Uterus (tissue), 4 donors: ENCODE measurements at places on chromosomes 2 and 18.
A peak's percentile ranks its signal among the peaks of the same experiment; 100 is the strongest.

DNA sequence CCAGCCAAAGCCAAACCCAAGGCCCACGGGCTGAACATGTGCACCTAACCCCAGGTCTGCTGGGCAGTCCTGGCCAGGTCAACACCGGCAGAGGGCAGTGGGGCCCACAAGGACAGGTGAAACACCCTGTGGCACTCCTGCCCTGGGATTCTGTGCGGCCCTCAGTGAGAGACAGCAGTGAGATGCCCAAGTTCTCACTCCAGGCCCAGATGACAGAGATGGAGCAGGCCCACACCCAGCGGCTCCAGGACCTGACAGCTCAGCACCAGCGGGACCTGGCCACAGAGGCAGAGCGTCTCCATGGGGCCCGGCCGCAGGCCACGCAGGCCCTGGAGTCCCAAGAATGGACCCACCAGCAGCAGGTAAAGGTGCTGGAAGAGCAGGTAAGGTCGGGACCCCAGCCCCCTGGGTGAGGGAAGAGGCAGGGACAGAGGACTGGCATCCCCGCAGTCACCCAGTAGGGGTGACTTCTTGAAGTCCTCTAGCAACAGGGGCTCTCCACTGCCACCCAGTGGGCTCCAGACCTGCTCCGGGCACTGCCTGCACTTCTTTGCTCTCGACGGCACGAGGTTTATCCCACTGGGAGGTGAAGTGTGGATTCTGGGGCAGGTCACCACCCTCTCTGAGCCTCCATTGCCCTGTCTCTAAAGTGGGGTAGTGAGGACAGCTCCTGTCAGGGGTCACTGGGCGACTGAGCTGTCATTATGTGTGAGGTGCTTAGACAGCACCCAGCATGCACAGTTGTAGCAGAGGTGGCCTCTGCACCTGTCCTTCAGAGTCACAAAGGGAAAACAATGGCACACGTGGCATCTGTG is 8.8 kb upstream of the SNED1 start:
- peaks cover 13% of the 10 kb centered on the region for H3K4me1 ChIP-seq
- H3K36me3 ChIP-seq: no peaks in the 10 kb centered on the region
- H3K27ac ChIP-seq: peak overlapping the region; percentile 41

GRCh38 chr2:203582468-203582867 is 47.4 kb upstream of the RAPH1 start:
- no peaks in the 10 kb centered on the region for H3K36me3 ChIP-seq
- DNase-seq: no peak
- H3K27me3 ChIP-seq: no peaks in the 10 kb centered on the region
- no peak overlapping the region for H3K4me3 ChIP-seq

DNA sequence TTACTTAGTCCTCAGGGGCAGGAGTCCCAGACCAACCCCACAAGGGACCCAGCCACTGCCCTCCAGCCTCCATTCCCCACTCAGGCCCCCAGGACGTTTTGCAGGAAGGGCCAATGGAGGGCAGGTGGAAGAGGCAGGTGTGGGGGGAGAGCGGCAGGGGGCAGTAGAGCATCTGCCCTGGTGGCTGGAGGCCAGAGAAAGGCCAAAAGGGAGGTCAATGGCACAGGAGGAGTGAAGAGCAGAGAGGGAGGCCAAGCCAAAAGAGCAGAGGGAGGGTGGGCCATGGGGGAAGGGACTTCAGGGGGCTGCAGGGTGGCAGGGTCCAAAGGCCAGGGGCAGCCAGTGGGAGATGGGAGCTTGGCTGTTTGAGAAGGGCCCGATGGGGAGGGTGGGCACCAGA is 17.3 kb upstream of the GPR55 start:
- H3K4me1 ChIP-seq: no peaks in the 10 kb centered on the region
- no peaks in the 10 kb centered on the region for H3K27me3 ChIP-seq
- H3K36me3 ChIP-seq: no peaks in the 10 kb centered on the region
- H3K27ac ChIP-seq: no peak overlapping the region

GRCh38 chr18:76266236-76266991 is 228.6 kb downstream of the ZNF516 start:
- H3K4me1 ChIP-seq: peaks cover 14% of the 10 kb centered on the region
- peak overlapping the region; percentile 98 for H3K27ac ChIP-seq
- H3K36me3 ChIP-seq: no peaks in the 10 kb centered on the region

DNA sequence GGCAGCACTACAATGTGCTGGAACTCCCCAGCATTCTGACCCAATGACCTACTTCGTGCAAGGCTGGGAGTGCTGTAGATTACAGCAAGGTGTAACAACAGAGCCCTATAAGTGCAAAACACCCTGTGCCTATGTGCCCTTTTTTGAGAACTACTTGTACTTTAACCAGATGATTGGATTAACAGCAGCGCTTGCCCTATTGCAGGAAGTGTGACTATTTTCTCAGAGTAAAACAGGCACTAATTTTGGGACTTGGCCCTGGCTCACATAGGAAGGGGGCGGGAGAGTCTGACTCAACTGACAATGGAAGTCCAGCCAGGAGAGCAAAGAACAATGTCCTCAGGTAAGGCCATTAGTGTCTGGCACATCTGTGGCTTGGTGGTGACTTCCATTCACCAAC is 35.6 kb upstream of the RNF125 start:
- no peak overlapping the region for H3K4me3 ChIP-seq
- H3K27ac ChIP-seq: peak overlapping the region; percentile 43
- H3K36me3 ChIP-seq: no peaks in the 10 kb centered on the region
- no peaks in the 10 kb centered on the region for H3K27me3 ChIP-seq
- no peak for DNase-seq

GRCh38 chr2:69225933-69226332 is 161.1 kb downstream of the GFPT1 start:
- no peak overlapping the region for H3K27ac ChIP-seq
- H3K4me1 ChIP-seq: peaks cover 4% of the 10 kb centered on the region
- no peaks in the 10 kb centered on the region for H3K27me3 ChIP-seq

- H3K4me1 ChIP-seq: no peaks in the 10 kb centered on the region
- H3K27me3 ChIP-seq: no peaks in the 10 kb centered on the region
- peak overlapping the region; percentile 51 for H3K27ac ChIP-seq
- no peaks in the 10 kb centered on the region for H3K36me3 ChIP-seq
- no peak overlapping the region for H3K4me3 ChIP-seq
Measured at GRCh38 chr18:58201733-58202730, 158.0 kb downstream of the NEDD4L start.

DNA sequence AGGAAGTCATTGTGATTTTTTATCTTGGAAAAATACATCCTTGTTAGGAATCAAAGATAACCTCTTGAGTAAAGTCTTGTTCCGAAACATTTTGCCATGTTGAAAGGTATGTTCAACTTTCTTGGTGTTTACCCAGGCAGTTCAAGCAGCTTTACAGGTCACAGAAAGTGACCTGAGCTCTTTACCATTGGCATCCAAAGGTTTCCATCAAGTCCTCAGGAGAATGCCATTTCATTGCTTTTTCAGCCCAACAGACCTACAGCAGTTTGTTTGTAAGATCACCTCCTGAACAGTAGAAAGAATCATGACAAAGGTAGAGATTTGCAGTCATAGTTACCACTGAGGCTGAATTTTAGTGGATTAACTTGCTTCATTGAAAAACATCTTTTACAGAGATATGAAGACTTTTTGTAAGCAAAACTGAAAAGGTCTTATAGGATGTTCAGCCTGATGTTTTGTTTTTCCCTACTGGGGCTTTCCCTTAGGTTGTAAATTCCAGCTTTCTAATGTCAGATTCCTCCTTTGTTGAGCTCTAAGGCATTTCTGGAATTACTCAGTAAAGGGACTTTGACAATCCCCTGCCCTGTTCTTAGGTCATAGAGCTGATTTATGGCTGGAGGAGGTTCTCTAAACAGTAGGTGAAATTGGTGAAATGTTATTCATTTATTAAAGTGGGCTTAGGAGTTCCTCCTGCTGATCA is 236.8 kb upstream of the RBMS1 start:
- no peaks in the 10 kb centered on the region for H3K27me3 ChIP-seq
- H3K36me3 ChIP-seq: no peaks in the 10 kb centered on the region
- DNase-seq: no peak
- H3K4me1 ChIP-seq: no peaks in the 10 kb centered on the region
- H3K27ac ChIP-seq: no peak overlapping the region

GRCh38 chr2:227703280-227703732 is 14.5 kb downstream of the SLC19A3 start:
- no peaks in the 10 kb centered on the region for H3K27me3 ChIP-seq
- no peak overlapping the region for H3K27ac ChIP-seq
- no peak for DNase-seq
- no peaks in the 10 kb centered on the region for H3K4me1 ChIP-seq

GRCh38 chr2:20224716-20225293 is at the start of gene SDC1:
TSS of gene SDC1 (minus strand) at chr2:20225130. CDS start at chr2:20224867, 263 bp downstream.
- peak within 1 kb of the TSS; percentile 60 for H3K4me3 ChIP-seq
- H3K4me1 ChIP-seq: peaks cover 12% of the 10 kb centered on the region
- DNase-seq: peak; percentile 45

- no peaks in the 10 kb centered on the region for H3K27me3 ChIP-seq
- no peaks in the 10 kb centered on the region for H3K4me1 ChIP-seq
- H3K4me3 ChIP-seq: no peak overlapping the region
- no peak for DNase-seq
- H3K27ac ChIP-seq: no peak overlapping the region
- H3K36me3 ChIP-seq: no peaks in the 10 kb centered on the region
Measured at GRCh38 chr2:211407076-211407475, 850.7 kb downstream of the CPS1 start.

DNA sequence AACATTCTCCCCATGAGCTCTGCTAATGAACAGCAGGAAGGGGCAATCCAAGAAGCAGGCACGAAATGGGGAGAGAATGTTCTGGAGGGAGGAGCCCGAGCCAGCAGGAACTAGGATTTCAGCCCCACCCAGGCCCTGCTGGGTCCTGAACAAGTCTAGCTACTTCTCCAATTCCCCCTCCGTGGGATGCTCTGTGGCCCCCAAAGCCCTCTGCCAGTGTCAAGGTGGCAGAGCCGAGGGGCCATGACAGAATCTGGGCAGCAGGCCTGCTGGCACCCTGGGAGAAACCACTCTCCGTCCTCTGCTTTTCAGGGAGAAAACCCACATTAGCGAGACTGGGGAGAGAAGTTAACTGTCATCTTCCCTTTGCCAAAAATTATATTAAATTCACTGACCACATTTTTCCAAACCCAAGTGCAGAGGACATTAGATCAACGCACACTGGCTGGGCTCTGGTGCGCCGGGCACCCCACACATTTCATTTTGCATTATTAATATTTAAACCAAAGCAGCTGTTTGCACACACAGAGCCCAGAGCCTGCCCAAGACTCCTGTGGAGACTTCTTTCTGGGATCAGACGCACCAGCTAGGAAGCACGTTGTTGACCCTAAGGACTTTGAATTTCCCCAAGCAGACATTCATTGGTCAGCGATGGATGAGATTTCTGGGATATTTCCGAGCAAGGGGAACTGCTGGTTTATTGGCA is 80.2 kb upstream of the PKDCC start:
- H3K4me3 ChIP-seq: no peak overlapping the region
- no peaks in the 10 kb centered on the region for H3K36me3 ChIP-seq
- peak; percentile 55 for DNase-seq
- H3K27me3 ChIP-seq: no peaks in the 10 kb centered on the region
- peaks cover 35% of the 10 kb centered on the region for H3K4me1 ChIP-seq

GRCh38 chr2:214607051-214607450 is 196.2 kb downstream of the VWC2L start:
- no peaks in the 10 kb centered on the region for H3K27me3 ChIP-seq
- no peak overlapping the region for H3K4me3 ChIP-seq
- no peaks in the 10 kb centered on the region for H3K36me3 ChIP-seq
- DNase-seq: no peak

- no peaks in the 10 kb centered on the region for H3K4me1 ChIP-seq
- no peaks in the 10 kb centered on the region for H3K36me3 ChIP-seq
- DNase-seq: no peak
- H3K4me3 ChIP-seq: no peak overlapping the region
- H3K27me3 ChIP-seq: no peaks in the 10 kb centered on the region
- H3K27ac ChIP-seq: no peak overlapping the region
Measured at GRCh38 chr2:232236200-232236599, 142.4 kb upstream of the ALPP start.

DNA sequence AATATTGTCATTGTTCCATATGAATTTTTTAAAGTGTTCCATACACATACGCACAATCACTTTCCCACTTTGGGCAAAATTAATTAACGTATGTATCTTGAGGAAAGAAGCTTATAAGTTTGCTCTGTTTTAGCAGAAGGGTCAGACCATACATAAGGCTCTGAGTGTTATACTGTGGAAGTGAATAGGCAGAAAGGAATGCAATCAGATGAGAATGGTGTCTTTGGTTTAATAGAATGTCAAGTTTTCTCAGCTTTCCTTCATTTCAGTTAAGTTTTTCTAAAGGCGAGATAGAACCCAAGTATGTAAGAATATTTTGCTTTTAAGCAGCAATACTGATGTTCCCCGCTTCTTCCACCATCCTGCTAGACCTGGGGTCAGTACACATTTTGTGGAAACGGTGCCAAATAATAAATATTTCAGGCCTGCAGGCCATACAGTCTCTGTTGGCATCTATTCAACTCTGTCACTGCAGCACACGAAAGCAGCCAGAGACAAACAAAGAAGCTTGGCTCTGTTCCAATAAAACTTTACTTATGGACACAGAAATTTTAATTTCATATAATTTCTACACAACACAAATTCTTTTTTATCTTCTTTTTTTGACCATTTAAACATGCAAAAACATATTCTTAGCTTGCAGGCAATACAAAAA is 100.6 kb downstream of the UPP2 start:
- no peak overlapping the region for H3K4me3 ChIP-seq
- H3K27me3 ChIP-seq: no peaks in the 10 kb centered on the region
- no peaks in the 10 kb centered on the region for H3K4me1 ChIP-seq
- H3K36me3 ChIP-seq: no peaks in the 10 kb centered on the region
- no peak for DNase-seq

DNA sequence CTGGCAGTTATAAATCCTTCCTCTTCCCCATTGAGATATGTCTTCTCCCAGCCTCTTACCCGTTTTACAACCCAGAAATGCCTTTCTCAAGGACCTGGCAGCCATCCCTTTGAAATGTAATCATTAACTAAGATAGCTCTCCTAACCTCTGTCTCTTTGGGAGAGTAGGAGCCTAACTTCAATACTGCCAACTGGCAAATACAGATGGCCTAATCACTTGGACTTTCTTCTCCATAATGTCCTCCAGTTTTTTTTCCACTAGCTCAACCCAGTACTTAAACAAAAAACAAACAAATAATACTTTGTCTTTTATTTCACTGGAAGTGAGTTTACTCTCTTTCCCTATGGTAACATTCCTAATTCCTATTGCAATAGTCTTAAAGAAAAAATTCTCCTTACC is 1391.1 kb downstream of the SUCLG1 start:
- H3K4me3 ChIP-seq: no peak overlapping the region
- no peak for DNase-seq
- H3K4me1 ChIP-seq: no peaks in the 10 kb centered on the region
- H3K27me3 ChIP-seq: no peaks in the 10 kb centered on the region

DNA sequence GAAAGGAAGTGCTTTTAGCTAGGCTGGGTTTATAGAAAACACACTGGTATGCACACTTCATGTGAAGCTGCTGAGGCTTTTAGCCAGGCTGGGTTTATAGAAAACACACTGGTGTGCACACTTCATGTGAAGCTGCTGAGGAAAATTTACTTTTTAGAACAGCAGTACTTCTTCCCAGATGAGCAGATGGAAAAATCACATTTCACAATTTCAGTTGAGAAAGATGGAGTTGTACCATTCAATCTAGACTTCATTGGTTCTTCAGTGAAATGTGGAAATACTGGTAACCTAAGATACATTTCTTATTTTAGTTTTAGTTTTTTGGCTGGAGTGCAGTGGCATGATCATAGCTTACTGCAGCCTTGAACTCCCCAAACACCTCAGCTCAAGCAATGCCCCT is 11.1 kb downstream of the SNTG2 start:
- H3K36me3 ChIP-seq: no peaks in the 10 kb centered on the region
- H3K4me3 ChIP-seq: no peak overlapping the region
- no peaks in the 10 kb centered on the region for H3K4me1 ChIP-seq

- no peak for DNase-seq
- no peak overlapping the region for H3K4me3 ChIP-seq
- H3K36me3 ChIP-seq: no peaks in the 10 kb centered on the region
Measured at GRCh38 chr2:111995148-111995547, 59.9 kb upstream of the TMEM87B start.
